CD4-positive, alpha-beta T cell treated with Interferon alpha-2 for 1 hour (primary cell): ENCODE measurements at places on chromosomes 6 and 20.

GRCh38 chr20:60921022-60921622 lies 330.9 kb upstream of the CDH4 start:
- no peak for DNase-seq

DNA sequence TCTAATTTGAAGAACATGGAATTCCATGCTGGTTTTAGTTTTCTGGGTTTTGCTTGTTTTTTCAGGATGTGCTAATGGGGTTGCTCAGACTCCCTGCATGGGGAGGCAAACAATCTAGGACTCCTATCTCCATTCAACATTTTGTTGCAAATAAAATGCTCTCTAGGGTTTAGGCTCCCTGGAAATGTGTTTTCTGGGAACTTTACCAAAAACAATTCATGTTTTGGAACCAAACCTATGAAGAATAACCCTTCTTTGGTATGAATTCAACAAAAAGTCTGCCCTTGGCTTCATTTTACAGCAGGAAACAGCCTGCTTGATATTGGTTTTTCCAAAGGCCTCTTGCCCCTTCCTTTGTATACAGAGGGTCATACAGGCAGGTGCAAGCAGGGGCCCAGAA lies 217.7 kb downstream of the FOXA2 start:
- no peak for DNase-seq

DNA sequence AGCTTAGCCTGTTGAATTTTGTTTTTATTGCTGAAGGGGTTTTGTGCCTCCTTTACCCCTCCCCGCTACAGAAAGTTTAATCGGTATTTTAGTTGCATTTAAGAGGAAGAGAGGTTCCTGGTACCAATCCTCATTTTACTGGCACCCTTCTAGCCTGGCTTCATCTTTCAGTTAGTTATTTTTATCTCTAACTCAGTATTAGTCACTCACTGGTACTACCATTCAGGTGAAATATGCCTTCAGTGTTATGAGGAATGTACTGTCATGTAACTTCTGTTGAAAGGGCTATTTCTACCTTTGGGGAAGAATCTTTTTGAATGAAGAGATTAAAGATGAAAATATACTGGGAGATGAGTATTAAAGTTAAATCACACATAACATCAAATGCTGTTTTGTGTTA lies 211.8 kb downstream of the CDKAL1 start:
- no peak for DNase-seq

DNA sequence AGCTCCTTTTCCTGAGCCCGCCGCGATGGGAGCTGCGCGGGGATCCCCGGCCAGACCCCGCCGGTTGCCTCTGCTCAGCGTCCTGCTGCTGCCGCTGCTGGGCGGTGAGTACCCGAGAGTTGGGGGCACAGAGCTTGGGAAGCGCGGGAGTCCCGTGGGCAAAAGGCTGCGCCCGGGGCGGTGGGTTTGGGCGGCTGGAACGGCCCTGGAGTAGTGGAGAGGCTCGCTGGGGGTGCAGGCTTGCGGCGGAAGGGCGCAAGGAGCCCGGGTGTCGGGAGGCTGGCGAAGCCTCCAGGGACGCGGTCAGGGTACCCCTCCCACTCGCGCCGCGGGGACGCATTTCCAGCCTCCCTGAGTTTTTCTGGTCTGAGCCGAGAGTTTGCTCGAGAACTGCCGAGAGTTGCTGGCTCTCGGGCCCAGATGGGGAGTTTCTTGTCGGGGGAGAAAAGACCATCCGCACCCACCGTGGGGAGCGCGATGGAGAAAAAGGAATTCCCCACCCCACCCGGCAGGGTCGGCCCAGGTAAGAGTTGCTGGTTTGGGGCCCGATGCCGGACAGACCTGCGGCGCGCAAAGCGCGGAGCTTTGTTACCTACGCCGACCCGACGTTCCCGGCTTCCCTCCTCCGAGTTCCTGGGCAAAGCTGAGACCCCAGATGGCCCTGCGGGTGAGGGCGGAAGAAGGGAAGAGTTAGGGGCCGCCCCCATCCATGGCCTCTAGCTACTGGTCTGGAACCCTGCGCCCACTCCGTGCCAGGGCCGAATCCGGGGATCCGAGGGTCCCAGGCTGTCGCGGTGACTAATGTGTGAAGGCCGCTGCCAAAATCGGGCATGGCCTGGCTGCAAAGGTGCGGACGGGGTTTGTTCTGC lies 584 bp downstream of the PTK7 start:
- no peak for DNase-seq

DNA sequence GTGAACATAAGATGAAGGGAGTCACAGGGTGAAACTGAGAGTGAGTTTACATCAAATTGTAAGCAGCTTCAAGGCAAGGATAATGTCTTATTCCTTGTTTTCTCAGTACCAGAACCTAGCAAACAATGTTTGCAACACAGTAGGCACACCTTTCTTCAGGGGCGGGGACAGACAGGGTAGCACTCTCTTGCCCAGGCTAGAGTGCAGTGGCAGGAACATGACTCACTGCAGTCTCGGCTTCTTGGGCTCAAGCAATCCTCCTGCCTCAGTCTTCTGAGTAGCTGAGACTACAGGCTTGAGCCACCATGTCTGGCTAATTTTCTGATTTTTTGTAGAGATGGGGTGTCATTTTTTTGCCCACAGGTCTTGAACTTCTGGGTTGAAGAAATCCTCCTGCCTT lies 299.8 kb downstream of the CD83 start:
- no peak for DNase-seq

GRCh38 chr6:44771647-44772415 lies 384.3 kb downstream of the CDC5L start:
- DNase-seq: no peak

GRCh38 chr6:110043366-110043994 lies 65.4 kb downstream of the GPR6 start:
- no peak for DNase-seq

- no peak for DNase-seq
These were observed 406.2 kb upstream of the JAG1 start for GRCh38 chr20:11080010-11080409.

GRCh38 chr6:12576389-12576788 lies 140.2 kb upstream of the PHACTR1 start:
- no peak for DNase-seq

- DNase-seq: no peak
These were observed 197.8 kb downstream of the OGFRL1 start for GRCh38 chr6:71486461-71486860.

DNA sequence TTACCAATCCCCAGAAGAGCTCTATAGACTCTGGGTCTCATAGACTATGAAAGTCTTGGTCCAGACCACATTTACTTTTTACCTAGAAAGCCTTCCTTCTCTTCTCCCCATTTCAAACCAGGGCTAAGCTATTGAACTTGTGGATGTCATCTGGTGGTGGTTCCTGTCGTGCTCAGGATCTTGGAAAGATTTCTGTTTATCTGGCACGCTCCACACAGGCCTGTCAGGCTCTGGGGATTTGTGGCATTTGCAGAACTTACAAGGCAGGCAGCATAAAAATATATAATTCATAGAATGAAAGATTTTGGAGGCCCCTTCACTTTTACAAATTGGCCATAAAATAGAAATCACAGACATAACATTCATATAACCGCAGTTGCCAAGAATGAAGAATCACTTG lies 188.1 kb downstream of the UST start:
- DNase-seq: no peak

DNA sequence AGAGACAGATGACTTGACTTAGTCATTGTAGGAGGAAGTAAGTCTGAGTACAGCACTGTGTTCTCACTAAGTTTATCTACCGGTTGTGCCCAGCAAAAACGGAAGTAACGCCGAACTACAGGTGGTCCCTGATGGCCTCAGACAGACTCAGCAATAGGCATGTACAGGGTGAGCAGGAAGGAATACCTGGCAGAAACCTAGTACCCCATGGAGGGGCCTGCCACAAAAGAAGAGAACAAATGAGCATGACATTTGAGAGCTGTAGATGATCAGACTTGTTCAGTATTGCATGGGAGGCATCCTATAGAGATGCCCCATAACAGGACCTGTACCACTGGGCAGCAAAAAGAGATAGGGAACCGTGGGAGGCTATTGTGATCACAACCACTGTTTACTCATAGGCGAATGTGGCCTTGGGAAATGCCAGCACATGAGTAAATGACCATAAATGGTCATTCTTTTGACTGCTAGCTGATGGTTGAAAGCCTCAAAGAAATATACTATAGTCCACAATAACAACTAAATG lies 106.4 kb upstream of the TAB2 start:
- DNase-seq: peak; percentile 30

DNA sequence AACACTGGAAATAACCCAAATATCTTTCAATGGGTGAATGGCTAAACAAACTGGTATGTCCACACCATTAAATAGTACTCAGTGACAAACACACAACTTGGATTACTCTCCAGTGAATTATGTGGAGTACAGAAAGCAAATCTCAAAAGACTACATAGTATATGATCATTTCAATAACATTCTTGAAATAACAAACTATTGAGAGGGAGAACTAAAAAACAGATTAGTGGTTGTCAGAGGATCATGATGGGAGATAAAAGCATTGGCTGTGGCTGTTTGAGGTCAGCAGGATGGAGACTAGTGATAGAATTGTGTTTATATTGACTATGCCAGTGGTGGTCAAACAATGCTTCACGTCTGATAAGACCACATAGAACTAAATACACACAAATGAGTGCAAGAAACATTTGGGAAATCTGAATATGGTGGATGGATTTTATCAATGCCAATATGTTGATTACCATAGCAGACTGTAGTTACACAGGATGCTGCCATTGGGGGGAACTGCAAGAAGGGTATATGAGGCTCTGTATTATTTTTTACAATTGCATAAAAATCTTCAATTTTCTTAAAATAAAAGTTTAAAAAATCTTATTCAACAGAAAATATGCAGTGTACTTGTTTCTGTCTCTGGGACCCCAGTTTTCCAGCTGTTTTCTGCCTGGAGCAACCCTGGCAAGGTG lies 242.0 kb downstream of the TBXT start:
- no peak for DNase-seq

- no peak for DNase-seq
These were observed 270.6 kb downstream of the FARS2 start for GRCh38 chr6:5531853-5532375.

DNA sequence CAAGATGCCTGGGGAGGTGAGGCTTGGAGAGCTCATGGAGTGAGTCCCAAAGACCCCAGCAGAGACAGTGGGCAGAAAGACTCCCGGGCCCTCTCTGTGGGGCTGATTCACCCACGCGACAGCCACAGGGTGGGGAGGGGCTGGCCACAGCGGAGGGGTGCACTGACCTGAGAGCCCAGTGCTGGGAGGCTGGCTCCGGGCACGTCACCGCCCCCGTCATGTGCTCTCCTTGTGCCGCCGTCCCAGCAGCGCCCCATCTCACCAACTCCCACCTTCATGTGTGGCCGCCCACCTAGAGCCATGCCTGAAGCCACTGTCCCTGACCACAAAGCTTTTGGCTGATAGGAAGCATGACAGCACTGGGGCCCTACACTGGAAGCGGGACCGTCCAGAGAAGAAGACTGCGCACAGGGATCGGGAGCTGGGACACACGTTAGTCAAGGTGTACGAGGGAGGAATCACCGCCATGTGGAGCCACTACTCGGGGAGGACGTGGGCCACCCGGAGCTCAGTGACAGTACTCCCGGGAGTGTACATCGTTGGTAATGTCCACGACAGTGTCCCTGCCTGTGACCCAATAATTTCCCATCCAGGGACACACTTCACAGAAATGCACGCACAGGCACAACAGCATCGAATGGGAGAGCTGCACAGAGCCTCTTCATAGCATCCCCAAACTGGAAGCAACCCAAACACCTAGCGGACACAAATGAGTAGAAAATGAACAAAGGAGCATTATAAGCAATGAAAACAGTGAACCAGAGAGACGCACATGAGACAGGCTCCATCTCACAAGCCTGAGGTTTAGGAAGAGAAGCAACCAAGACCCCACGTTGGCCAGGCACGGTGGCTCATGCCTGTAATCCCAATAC lies 28.4 kb upstream of the FOXC1 start:
- DNase-seq: no peak

- no peak for DNase-seq
These were observed 27.5 kb upstream of the MARCKS start for GRCh38 chr6:113829696-113830045.

DNA sequence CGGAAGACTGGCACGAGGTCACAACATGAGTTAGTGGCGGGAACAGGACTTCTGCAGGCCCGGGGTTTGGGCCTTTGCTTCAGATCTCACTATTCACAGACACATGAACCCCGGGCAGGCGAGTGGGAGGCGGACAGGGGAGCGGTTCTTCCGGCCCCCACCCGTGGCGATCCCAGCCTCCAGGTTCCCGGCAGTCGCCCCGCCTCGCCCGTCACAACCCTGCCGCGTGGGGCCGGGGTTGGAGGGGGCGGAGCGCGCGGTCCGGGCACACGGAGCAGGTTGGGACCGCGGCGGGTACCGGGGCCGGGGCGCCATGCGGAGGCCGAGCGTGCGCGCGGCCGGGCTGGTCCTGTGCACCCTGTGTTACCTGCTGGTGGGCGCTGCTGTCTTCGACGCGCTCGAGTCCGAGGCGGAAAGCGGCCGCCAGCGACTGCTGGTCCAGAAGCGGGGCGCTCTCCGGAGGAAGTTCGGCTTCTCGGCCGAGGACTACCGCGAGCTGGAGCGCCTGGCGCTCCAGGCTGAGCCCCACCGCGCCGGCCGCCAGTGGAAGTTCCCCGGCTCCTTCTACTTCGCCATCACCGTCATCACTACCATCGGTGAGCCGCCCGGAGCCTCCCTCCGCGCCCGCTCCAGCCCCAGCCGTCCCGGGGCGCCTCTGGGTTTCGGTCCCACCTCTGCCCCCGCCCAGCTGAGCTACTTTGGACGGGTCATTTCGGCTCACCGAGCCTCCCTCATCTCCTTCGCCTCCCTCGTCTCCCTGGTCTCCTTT lies at the start of gene KCNK15:
Gene KCNK15, plus strand, starts transcription at position 268 of the 769 bp plus-strand sequence. Its CDS starts 46 bp downstream, at position 314.
- DNase-seq: peak; percentile 38

GRCh38 chr6:170439366-170440361 lies 113.4 kb downstream of the PSMB1 start:
- no peak for DNase-seq

DNA sequence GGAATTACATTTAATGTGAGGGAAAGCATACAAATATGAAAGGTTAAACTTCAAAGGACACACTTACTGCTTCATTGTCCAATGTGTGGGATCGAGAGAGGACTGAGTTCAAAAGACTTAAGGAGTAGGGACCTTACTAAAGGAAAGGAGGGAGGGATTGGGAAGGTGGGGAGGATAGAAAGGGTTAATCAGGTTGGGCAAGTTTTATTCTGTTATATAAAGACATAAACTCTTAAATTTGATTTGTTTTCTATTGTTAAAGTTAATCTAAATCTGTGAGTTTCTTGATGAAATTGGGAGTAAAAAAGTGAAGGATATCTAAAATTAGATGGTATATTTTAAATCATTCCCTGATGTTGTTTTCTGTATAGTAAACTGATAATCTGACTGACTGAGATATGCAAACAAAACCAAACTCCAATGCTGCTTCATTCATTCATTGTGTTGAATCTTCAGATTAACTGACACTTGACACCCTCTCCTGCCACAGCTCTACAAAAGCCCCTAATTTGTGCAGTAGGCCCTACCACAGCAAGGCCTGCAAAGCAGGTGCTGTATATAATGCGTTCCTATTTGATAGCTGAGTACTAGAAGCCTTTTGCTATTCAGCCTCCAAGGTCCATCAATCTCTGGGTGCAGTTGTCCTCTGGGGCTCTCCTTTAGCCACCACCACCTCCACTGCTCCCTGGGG lies 1.3 kb upstream of the UBE2J1 start:
- DNase-seq: no peak

GRCh38 chr6:36624461-36625157 lies 30.4 kb downstream of the SRSF3 start:
- DNase-seq: no peak
